ENCODE measurements at places on chromosomes 12 and 14.

GRCh38 chr12:32583534-32583933 is 95.6 kb upstream of the DNM1L start:
- no peak for ATAC-seq

DNA sequence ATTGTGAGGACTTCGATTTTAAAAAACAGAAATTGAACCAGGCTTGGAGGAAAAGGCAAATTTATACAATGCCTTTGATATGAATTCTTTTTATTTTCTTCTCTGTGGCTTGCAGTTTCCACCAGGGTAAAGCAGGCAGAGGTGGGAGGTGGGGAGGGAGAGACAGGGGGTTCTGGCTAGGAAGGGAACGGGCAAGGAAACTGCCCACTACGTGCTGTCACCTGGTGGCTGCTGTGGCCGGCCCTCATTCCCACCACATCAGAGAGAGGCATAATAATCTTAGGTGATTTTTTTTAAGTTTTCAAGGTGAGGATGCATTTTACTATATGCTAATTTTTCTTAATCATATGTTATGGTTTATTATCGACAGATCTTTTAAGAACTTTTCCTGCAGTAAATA is 145.8 kb downstream of the CACNA1C start:
- no peak for ATAC-seq

DNA sequence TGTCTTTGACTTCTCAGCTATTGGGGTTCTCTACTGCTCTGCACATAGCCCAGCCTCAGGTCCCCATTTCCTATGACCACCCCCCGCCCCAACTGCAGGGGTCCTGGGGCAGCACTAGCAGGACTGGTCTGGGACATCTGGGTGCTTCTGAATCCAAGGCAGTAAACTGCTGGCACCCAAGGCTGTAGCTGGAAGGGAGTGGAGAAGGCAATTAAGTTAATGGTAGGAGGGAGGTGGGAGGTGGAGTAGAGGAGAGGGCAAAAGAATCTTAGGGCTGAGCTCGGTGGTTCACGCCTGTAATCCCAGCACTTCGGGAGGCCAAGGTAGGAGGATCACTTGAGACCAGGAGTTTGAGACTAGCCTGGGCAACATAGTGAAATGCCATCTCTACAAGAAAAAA is 11.5 kb downstream of the PLEK2 start:
- no peak for ATAC-seq

- ATAC-seq: no peak
These were observed 271.6 kb upstream of the RTL1 start for GRCh38 chr14:101174980-101175606.

- no peak for ATAC-seq
These were observed 1.6 kb upstream of the EML1 start for GRCh38 chr14:99791476-99792209.

GRCh38 chr14:51430633-51431032 is 190.6 kb downstream of the TMX1 start:
- ATAC-seq: no peak

DNA sequence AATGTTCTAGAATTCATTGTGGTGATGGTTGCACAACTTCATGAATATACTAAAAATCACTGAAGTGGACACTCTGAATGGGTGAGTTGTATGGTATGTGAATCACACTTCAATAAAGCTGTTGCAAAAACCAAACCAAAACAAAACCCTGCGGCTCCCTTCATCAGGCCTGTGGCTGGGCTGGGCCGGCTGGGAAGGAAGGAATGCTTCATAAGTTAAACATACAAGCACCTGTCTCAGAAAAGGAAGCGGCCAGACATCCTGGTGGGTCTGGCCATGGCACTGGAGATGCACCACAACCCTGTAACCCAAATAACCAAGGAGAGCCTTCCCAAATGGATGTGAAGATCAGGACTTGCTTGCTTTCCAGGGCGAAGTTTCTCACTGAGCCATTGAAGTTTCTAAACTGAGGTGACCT is 34.9 kb downstream of the TTC7B start:
- no peak for ATAC-seq

- ATAC-seq: no peak
These were observed 5.6 kb downstream of the OR10P1 start for GRCh38 chr12:55642267-55642666.

DNA sequence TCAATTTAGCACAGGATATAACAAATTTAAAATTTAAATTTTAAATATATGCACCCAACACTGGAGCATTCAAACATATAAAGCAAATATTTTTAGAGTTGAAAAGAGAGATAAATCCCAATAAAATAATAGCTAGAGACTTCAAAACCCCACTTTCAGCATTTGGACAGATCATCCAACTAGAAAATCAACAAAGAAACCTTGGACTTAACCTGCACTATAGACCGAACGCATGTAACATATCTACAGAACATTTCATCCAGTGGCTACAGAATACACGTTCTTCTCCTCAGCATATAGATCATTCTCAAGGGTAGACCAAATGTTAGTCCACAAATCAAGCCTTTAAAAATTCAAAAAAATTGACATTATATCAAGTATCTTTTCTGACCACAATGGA is 64.0 kb downstream of the SPTSSA start:
- ATAC-seq: no peak

DNA sequence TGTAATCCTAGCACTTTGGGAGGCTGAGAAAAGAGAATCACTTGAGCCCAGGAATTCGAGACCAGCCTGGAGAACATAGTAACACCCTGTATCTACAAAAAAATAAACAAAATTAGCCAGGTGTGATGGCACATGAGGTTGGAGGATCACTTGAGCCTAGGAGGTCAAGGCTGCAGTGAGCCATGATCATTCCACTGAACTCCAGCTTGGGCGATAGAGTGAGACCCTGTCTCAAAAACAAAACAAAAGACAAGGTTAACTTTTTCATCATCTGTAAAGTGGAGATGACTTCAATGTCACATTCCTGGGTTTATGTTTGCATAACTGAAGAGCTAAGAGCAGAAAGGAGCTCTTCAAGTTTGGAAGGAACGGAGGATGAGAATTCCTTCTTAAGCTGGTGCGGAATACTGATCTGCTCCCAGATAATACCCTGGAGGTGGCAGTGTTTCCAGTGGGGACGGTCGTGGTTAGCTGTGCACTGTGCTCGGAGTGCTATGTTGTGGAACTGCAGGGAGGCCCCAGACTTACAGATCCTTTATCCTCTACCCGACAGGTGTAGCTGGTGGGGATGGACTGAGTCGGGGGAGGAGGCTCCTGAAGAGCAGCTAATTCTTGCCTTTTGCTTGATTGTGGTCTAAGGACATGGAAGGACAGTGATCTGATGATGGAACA is 22.5 kb upstream of the BICD1 start:
- no peak for ATAC-seq

DNA sequence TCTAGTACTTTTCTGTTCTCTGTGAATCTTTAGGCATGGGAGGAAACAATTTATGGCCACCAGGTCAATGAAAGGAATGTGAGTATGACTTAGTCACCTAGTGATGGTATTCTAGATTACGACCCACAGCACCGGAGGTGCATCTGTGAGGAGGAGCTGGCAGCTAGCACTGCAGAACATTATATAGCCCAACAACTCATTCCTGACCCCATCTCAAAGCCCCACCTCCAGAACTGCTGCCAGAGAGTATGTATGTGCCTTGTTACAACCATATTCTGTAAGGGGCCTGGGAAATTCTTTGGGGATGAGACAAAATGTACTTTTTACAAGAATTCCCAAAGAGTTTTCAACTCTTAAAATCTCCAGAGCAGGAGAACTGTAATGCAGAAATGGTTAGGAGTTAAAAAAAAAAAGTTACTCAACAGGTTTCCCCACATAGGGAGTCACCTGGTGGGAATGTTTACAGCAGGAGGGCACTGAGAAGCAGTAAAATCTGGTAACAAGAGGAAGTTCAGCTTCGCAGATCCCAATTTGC is 34.9 kb upstream of the CERS5 start:
- ATAC-seq: no peak

GRCh38 chr12:116784238-116784612 is 46.1 kb downstream of the RNFT2 start:
- no peak for ATAC-seq

- no peak for ATAC-seq
These were observed 23.0 kb upstream of the KCNJ8 start for GRCh38 chr12:21797539-21797938.

GRCh38 chr12:30181334-30181733 is 397.6 kb upstream of the TMTC1 start:
- no peak for ATAC-seq

DNA sequence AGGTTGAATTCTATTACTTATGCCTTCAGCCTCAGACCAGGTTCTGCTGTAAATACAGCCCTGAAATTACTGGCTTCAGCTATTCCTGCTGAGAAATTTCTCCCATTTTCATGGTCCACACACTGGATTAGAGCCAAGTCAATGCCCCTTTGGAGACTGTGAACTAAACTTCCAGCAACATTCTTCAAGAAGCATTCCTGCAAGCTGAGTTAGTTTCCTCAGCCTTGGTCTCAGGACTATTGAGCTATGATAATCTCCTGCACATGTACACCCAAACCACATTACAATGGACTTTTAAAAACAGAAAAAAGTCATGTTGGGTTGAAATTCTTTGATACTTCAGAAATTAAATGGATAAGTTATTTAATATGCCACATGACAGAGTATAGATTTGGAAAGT is 58.0 kb upstream of the AVPR1A start:
- no peak for ATAC-seq

GRCh38 chr12:30764251-30764650 is 9.5 kb upstream of the CAPRIN2 start:
- no peak for ATAC-seq

GRCh38 chr12:9669534-9669933 is at the start of gene CLEC2D:
Gene CLEC2D, plus strand, starts transcription at chr12:9669713. Its CDS starts 22 bp downstream, at chr12:9669735.
- ATAC-seq: peak; percentile 57

GRCh38 chr14:74653386-74654138 is 41.5 kb upstream of the LTBP2 start:
- no peak for ATAC-seq

- ATAC-seq: no peak
These were observed 33.1 kb upstream of the FBXO34 start for GRCh38 chr14:55238019-55238680.

GRCh38 chr14:105070760-105071137 is 5.5 kb upstream of the GPR132 start:
- ATAC-seq: peak; percentile 73

DNA sequence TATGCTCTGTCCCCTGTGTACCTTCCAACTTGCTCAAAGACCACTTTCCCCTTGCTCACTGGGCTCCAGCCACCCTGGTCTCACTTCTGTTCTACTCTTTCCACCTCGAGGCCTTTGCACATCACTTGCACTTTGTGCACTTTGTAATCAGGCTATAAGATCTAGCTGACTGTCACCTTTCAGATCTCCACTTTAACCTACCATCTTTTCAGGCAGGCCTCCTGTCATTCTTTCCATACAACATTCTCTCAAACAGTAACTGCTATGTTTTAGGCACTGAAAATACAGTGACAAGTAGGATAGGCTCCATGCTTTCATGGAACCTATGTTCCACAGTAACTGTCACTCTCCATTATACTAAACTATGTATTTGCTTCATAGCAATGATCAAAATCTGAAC is 14.0 kb downstream of the CPM start:
- peak; percentile 50 for ATAC-seq

GRCh38 chr12:50188875-50189575 is 21.9 kb upstream of the CERS5 start:
- peak; percentile 31 for ATAC-seq

- peak; percentile 85 for ATAC-seq
These were observed 6.5 kb downstream of the NECAP1 start for GRCh38 chr12:8088574-8088973.

GRCh38 chr12:67759829-67760228 is 111.3 kb downstream of the DYRK2 start:
- peak; percentile 84 for ATAC-seq

GRCh38 chr12:24933694-24934407 is 15.1 kb downstream of the BCAT1 start:
- no peak for ATAC-seq

DNA sequence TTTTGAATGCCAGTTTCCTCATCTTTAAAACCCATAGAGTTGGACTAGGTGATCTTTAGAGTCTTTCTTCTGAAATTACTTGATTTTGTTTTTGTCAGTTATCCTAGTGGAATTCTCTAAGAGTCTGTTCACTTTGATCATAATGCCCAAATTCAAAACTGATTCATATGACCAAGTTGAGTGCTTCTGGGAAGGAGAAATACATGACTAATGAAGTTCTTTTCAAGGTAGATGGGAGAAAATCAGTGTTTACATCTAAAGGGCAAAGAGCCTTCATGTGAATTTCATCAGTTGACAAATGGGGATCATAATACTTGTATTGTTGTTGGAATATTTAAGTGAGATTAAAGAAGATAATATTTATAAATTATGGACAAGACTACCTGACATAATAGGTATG is 53.2 kb downstream of the ERC1 start:
- no peak for ATAC-seq

GRCh38 chr14:92880351-92880750 is 42.6 kb upstream of the CHGA start:
- no peak for ATAC-seq

- no peak for ATAC-seq
These were observed 103.9 kb downstream of the FSCB start for GRCh38 chr14:44403193-44403592.

- no peak for ATAC-seq
These were observed 15.3 kb downstream of the LMO3 start for GRCh38 chr12:16590645-16591044.

GRCh38 chr12:125346362-125346761 is 281.1 kb downstream of the AACS start:
- no peak for ATAC-seq

GRCh38 chr14:100834082-100834793 is 8.3 kb downstream of the MEG3 start:
- ATAC-seq: no peak

DNA sequence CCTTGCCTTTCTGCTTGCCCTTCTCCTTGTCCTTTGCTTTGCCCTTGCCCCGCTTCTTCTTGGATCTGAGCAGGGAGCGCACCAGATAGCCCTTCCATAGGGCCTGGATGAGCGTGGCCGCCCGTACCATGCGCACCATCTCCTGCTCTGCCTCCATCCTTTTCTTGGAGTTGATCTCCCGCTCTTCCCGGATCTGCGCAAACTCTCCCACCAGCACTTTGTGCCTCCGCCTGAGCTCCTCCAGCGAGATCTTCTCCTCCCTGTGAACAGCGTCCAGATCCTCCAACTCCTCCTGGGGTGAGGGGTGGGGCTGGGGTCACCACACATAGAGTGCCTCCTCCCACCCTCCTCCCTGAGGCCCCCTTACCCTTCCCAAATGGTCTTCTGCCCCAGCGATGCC is 10.1 kb downstream of the RITA1 start:
- no peak for ATAC-seq

GRCh38 chr12:68609998-68610369 is 715 bp upstream of the RAP1B start:
- no peak for ATAC-seq

Data from activated CD4-positive, CD25-positive, alpha-beta regulatory T cell treated with anti-CD3 and anti-CD28 coated beads, Interleukin-2, amount 50 U/mL, for 24 hours (primary cell).